ENCODE measurements at places on chromosomes 11 and 22.

DNA sequence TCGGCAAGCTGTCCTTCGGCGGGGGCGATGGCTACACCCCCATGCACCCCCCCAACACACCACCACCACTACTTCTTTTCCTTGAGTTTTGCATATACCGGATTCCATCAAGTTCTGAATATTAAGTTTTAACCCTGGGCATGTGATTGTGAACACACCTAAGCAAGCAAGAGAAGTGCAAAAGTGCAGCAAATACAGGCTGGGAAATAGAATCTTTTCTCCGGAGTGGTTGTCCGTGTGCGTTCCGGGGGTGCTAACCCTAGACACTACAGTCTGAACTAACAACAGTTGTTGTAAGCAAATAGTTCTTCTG is 574 bp downstream of the PRSS23 start:
- no peak for DNase-seq

- no peak for DNase-seq
These were observed 3.2 kb upstream of the WNT11 start for GRCh38 chr11:76209375-76209972.

GRCh38 chr11:114133548-114134329 is 74.2 kb downstream of the ZBTB16 start:
- DNase-seq: no peak

- DNase-seq: no peak
These were observed 51.2 kb downstream of the MRTFA start for GRCh38 chr22:40585310-40585751.

DNA sequence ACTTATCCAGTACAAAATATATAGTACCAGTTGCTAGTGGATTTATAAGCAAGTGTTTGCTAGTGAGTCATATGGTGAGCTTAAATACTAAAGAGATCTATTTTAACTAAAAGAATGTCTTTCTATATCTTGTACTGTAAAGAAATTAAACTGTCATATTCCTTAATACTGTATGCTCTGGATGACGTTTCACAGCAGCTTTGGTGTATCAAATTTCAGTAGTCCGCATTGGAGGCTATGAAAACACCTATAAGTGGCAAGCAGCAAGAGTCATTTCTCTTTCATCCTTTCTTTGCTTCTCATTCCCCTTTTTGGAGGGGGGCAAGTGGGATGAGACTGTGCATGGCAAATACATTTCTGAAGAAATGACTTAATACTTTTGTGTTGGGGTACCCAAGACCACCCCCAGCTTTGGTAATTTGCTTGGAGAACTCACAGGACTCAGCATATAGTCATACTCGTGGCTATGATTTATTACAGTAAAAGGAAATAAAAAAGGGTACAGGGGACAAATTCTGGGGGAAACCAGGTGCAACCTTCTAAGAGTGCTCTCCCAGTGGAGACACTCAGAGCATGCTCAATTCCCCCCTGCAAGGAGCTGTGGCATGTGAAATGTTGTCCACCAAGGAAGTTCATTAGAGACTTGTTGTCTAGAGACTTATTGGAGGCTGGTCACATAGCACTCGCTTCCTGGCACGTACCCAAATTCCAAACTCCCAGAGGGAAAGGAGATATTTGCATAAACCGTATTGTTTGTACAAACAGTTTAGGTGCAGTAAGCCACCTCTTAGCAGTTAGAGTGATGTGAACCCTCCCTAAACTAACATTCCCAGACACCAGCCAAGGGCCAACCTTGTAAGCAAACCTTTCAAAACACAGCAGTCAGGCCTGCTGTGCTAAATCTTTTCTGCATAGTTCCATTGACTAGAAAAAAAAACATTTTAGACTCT is 210.8 kb downstream of the PGR start:
- no peak for DNase-seq

GRCh38 chr11:115428306-115428705 is 75.9 kb downstream of the CADM1 start:
- no peak for DNase-seq

- no peak for DNase-seq
These were observed 47.2 kb downstream of the FBLN1 start for GRCh38 chr22:45549762-45550378.

GRCh38 chr22:35883031-35883620 is 145.5 kb downstream of the RBFOX2 start:
- DNase-seq: no peak

- no peak for DNase-seq
These were observed 52.7 kb downstream of the PHF21B start for GRCh38 chr22:44956840-44957767.

DNA sequence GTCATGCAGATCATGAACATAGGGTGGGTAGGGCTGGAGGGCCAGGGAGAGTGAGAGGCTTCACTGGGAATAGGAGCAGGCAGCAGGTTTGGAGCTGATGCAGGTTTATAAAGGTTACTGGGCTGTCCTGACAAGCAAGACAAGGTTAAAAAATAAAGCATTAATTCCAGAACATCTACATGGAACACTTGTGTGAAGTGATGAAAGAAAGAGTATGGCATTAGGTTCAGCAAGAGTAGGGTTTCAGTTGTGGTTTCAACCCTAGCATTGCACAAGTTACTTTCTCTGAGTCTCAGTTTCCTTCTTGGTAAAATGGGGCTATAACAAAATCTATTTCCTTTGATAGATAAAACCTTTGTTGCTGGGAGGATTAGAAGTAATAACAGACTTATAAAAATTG is 114.6 kb upstream of the SESN3 start:
- no peak for DNase-seq

DNA sequence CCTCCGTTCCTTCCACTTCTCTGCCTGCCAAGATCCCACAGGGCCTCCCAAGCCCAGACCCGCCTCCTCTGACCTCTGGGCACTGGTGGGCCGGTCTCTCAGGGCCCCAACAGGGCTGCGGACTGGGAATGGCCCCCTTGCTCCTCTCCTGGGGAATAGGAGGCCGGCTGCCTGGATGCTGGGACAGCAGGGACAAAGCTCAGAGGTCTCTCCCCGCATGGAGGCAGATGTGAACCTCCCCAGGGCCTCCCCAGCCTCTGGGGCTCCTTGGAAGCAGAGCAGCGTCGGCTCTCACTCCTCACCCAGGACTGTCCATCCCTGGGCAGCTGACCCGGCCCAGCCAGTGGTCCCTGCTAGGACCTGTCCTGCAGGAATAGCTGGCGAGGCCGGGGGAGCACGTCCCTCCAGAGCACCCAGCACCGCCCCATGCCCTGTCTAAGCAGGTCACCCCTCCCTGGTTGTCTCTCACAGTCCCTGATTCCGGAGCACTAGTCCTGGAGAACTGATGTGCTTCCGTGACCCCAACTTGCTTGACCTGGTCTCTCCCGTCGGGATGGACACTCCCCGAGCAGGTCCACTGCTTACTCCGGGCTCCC is 85.8 kb downstream of the RTL6 start:
- DNase-seq: no peak

DNA sequence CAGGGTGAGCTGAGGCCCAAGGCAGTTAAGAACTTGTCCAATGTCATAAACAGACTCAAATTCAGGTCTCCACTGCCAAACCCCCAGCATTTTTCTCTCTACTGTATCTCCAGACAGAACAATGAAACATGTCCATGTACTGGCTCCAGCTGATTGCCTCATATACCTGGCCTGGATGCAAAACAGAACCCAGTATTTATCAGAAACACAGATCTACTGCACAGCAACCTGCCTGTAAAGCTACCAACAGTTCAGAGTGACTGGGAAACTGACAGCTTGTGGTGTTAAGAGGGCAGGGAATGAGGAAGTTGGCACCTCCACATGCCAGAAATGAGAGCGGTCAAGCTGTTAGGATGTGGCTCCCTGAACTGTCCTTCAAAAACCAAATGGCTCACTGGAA is 41.6 kb downstream of the C11orf71 start:
- DNase-seq: no peak

DNA sequence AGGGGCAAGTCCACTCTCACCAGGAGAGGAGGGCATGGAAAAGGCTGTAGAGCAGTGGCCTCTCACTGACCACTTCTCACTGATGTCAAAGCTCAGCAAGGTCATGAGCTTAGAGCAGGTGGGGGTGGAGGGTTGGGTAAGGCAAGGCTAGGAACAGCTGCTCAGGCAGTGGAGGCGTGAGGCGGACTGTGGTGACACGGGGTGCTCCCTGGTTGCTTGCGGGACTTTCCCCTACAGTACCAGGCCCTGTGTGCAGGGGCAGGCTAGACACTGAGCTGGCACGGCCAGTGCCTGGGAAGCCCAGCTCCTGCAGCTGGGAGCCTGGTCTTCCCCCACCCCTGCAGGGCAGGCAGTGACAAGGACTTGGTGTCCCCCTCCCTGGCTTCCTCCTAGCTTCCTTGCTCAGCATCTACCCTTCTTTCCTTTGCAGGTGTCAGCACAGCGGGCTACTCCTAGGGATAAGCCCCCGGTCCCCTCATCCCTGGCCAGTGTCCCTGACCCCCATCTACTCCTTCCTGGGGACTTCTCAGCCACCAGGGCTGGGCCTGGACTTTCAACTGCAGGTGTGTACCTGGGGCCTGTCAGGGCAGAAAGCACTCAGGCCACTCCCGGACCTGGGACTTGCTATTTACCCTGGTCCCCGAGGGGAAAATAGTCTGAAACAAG is 45.6 kb downstream of the PISD start:
- no peak for DNase-seq

- DNase-seq: no peak
These were observed 10.9 kb upstream of the TSKU start for GRCh38 chr11:76772100-76772782.

GRCh38 chr11:114159802-114160632 is 100.5 kb downstream of the ZBTB16 start:
- peak; percentile 69 for DNase-seq

- DNase-seq: no peak
These were observed 20.6 kb downstream of the PARVA start for GRCh38 chr11:12397931-12398334.

- no peak for DNase-seq
These were observed 2.4 kb upstream of the TTC17 start for GRCh38 chr11:43356336-43356735.

DNA sequence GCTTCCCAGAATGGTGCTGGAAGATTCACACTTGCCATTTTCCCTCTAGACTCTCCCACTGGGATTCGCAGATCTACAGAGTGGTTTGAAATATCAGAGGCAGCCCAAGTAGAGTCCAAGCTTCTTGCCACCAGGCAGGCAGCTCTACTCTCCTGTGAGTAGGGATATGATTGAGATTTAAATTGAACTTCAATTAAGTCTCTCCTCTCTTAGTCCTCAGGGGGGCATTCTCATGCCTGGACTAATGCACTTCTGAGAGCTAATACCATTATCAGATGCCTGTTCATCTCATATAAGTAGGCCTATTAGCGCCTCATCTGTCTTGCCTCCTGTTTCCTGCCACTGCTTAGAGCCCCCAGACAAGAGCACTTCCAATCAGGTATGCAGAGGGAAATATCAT is 25.5 kb upstream of the AMPD3 start:
- DNase-seq: no peak

DNA sequence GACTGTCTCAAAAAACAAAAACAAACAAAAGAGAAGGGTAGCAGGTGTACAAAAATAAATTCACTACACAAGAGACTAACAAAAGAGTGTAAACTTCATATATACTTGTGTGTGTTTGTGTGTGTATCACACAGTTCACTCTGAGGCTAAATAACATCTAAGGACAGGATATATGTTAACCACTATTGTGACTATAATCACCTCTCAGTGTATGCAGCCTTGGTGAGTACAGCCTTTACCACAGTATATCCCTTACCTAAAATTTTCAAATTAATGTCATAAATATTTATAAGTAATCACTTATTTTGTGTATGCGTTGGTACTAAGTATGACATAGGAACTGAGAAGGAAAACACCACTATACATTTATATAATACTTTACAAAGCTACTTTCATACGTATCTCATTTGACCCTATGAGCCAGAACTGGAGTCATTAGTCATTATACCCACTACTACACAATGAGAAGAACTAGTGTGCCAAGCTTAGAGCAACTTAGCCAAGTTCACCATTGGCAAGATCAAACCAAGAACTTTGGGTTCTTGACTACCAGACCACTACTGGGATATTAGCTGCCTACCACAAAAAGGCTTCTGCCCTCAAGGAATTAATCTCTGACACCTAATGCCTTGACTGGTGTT is 116.7 kb downstream of the SGSM3 start:
- DNase-seq: no peak
